Activated T-helper 1 cell treated with anti-CD3 and anti-CD28 coated beads, Interleukin-12 subunit alpha, Interleukin-12 subunit beta, Interleukin-2, Interleukin-4 antibody, amounts not matched to agents 30 ng/mL and 10 ng/mL and 1 ng/mL, durations not matched to agents 14 hours and 24 hours and 36 hours (primary cell): ENCODE measurements at places on chromosomes 12 and 14. TPM values are rescaled to one million over a fixed set of nuclear protein-coding genes. Genes with fewer than 3 reads are reported as not detected.

PTGES3 gene
- 301 and 302 TPM in 2 replicates for total RNA-seq

TAS2R42 gene
- total RNA-seq = not detected in 2 replicates

GPR132 gene
- total RNA-seq = 24.6 and 24.9 TPM in 2 replicates

ALDH1L2 gene
- total RNA-seq = 1.1 and 1.5 TPM in 2 replicates

INHBC gene
- total RNA-seq = 0.15 TPM in 1 of 2 replicates, not detected in the other

AQP5 gene
- total RNA-seq = not detected in 2 replicates

SYNE3 gene
- total RNA-seq = 42.6 and 44.1 TPM in 2 replicates

C1R gene
- total RNA-seq = 1.7 and 2.0 TPM in 2 replicates

TMEM229B gene
- total RNA-seq = 1.7 and 1.8 TPM in 2 replicates

GPR162 gene
- 0.29 and 0.32 TPM in 2 replicates for total RNA-seq

NANOG gene
- not detected in 2 replicates for total RNA-seq

ASCL1 gene
- 0.08 TPM in 1 of 2 replicates, not detected in the other for total RNA-seq

ZDHHC22 gene
- not detected in 2 replicates for total RNA-seq

- DNase-seq = peak; percentile 42
- H3K27me3 ChIP-seq = no peaks in the 10 kb centered on the region
- peak overlapping the region; percentile 94 for H3K27ac ChIP-seq
- peaks cover 55% of the 10 kb centered on the region for H3K4me1 ChIP-seq
- H3K4me3 ChIP-seq = peak overlapping the region; percentile 99
These were observed 991 bp downstream of the FBXL14 start for GRCh38 chr12:1593174-1594005.

DNA sequence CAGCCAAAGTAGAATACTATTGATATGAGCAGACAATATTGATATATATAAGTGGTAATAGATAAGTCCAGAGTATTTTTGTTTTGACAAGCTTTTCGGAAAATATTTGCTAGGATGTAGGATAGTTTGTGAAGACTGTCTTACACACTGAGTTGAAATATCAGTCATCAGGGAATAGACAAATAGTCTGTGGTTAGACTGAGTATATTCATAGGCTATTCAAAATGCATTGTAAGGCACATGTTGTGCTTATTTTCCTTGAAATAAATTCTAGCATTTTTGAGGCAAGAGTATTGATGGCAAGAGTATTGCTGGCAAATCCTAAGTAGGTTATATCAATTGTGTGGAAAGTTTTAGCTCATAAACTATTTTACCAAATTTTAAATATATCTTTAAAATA, 201.1 kb downstream of the LRIG3 start:
- no peak for DNase-seq
- no peak overlapping the region for H3K27ac ChIP-seq
- H3K4me3 ChIP-seq = no peak overlapping the region
- H3K36me3 ChIP-seq = no peaks in the 10 kb centered on the region
- no peaks in the 10 kb centered on the region for H3K4me1 ChIP-seq

- H3K27ac ChIP-seq = no peak overlapping the region
- H3K4me3 ChIP-seq = no peak overlapping the region
- no peaks in the 10 kb centered on the region for H3K4me1 ChIP-seq
- DNase-seq = no peak
- H3K27me3 ChIP-seq = no peaks in the 10 kb centered on the region
These were observed 78.8 kb upstream of the SLC38A4 start for GRCh38 chr12:46904406-46905238.

DNA sequence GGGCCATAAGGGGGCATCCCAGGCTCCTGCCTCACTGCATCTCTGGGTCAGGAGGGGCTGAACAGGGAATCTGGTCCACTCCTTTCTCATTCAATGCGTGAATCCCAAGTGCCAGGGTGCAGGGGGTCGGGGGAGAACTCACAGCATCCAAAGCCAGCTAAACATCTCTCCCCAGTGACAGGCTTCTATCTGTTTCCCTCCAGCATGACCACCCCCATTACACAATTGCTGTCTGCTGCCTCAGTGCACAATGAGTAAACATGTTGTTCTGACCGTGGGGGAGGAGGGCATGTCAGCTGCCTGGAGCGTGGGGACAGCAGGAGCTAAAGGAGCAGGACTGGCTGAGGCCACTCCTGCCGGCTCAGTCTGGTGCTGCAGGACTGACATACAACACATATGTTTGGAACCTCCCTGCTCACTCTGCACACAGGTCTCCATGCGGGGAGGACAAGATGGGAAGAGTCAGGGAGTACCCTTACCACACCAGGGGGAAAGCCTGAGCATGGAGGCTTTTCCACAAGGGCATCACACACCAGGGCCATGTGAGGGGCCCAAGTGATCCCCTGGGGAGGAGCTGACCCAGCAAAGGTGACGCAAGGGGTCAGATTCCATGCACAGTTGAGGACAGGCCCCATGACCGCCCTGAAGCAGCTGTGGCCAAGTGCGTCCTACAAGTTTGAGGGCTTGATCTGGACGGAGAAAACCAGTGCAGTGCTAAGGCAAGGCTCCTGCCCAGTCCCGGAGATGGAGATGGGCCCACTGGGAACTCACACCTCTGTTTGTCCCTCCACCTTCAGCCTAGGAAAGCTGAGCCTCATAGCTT, 1.4 kb downstream of the TNS2 start:
- H3K27ac ChIP-seq = no peak overlapping the region
- peaks cover 2% of the 10 kb centered on the region for H3K27me3 ChIP-seq
- no peak for DNase-seq

GRCh38 chr12:94386422-94386821, 73.2 kb downstream of the CEP83 start:
- H3K36me3 ChIP-seq = peaks cover 39% of the 10 kb centered on the region
- no peak overlapping the region for H3K4me3 ChIP-seq
- no peak overlapping the region for H3K27ac ChIP-seq
- DNase-seq = no peak
- no peaks in the 10 kb centered on the region for H3K27me3 ChIP-seq

- no peaks in the 10 kb centered on the region for H3K27me3 ChIP-seq
- no peak for DNase-seq
- H3K4me1 ChIP-seq = no peaks in the 10 kb centered on the region
- no peak overlapping the region for H3K4me3 ChIP-seq
- no peaks in the 10 kb centered on the region for H3K36me3 ChIP-seq
- no peak overlapping the region for H3K27ac ChIP-seq
These were observed 135.7 kb downstream of the RAD51B start for GRCh38 chr14:67955261-67955660.

GRCh38 chr14:56754921-56755320, 55.4 kb downstream of the OTX2 start:
- no peak overlapping the region for H3K27ac ChIP-seq
- H3K36me3 ChIP-seq = no peaks in the 10 kb centered on the region
- no peaks in the 10 kb centered on the region for H3K4me1 ChIP-seq
- no peak for DNase-seq

DNA sequence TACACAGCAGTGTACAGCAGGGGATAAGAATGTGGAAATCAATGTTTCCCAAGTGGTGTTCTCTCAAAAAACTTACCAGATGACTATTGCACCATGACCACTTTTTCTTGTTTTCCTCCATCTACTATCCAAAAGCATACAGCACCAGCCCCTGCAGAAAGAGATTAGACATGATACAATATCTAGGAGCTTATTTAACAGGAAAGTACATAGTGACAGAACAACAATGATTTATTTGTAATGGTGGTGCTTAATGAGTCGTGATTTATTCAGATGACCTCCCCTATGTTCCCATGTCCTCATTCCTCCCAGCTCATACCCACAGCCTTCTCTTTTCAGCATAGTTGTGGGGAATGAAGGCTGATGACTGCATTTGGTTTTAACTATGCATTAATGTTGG, 413.6 kb downstream of the BTG1 start:
- H3K27me3 ChIP-seq = no peaks in the 10 kb centered on the region
- no peaks in the 10 kb centered on the region for H3K4me1 ChIP-seq
- no peak for DNase-seq
- H3K36me3 ChIP-seq = no peaks in the 10 kb centered on the region

GRCh38 chr12:95790917-95791849, 619 bp upstream of the NTN4 start:
- peaks cover 12% of the 10 kb centered on the region for H3K4me1 ChIP-seq
- peak overlapping the region; percentile 76 for H3K4me3 ChIP-seq
- peaks cover 71% of the 10 kb centered on the region for H3K27me3 ChIP-seq

- no peak overlapping the region for H3K4me3 ChIP-seq
- H3K4me1 ChIP-seq = peaks cover 9% of the 10 kb centered on the region
- H3K36me3 ChIP-seq = no peaks in the 10 kb centered on the region
These were observed 74.4 kb upstream of the MAP1LC3B2 start for GRCh38 chr12:116484807-116485206.

GRCh38 chr12:109827566-109828550, 5.3 kb downstream of the TRPV4 start:
- H3K4me3 ChIP-seq = no peak overlapping the region
- H3K4me1 ChIP-seq = no peaks in the 10 kb centered on the region
- H3K36me3 ChIP-seq = no peaks in the 10 kb centered on the region

- peaks cover 6% of the 10 kb centered on the region for H3K27me3 ChIP-seq
- no peak for DNase-seq
- no peaks in the 10 kb centered on the region for H3K36me3 ChIP-seq
- H3K4me3 ChIP-seq = no peak overlapping the region
- no peak overlapping the region for H3K27ac ChIP-seq
- H3K4me1 ChIP-seq = no peaks in the 10 kb centered on the region
These were observed 1094.1 kb upstream of the TMEM132C start for GRCh38 chr12:127172861-127173260.

GRCh38 chr14:74418031-74418430, 8.0 kb downstream of the SYNDIG1L start:
- peaks cover 19% of the 10 kb centered on the region for H3K27me3 ChIP-seq
- H3K27ac ChIP-seq = no peak overlapping the region
- H3K4me1 ChIP-seq = no peaks in the 10 kb centered on the region
- H3K36me3 ChIP-seq = no peaks in the 10 kb centered on the region
- no peak overlapping the region for H3K4me3 ChIP-seq
- DNase-seq = no peak

DNA sequence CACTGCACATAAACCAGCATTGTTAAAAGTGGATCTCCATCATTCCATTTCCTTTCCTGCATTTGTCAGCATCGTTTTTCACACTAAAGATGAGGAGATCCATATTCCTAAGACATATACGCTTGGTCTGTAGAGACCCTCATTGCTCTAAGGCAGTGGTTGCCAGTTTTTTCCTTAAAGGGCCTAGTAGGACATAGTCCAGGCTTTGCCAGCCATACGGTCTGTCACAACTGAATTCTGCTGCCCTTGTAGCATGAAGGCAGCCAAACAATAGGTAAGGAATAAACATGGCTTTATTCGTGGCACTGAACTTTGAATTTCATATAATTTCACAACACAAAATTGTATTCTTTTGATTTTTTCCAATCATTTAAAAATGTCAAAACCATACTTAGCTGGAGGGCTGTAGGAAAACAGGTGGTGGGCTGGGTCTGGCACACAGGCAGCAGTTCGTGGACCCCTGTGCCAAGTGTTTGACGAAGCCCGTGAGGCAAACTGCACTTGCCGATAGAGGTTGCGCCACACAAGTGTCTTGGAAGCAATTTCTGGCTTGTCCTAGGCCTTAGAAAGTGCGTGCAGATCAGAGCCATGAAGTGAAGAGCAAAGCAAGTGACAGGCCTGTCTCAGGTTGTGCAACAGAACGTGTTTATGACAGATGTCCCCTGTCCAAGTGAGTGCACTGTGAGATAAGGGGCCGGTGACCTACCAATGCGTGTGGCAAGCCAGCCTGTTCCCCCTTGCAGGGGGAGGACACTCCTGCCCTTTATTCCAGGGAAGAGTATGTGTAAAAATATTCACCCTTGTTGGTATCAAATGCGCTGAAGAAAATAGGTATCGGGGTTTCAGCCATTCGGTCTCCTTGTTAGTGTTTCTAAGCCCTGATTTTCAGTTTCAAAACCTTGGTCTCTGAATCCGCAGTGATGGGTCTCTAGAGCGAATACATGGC, 916 bp upstream of the CHPT1 start:
- peaks cover 33% of the 10 kb centered on the region for H3K27me3 ChIP-seq
- no peak for DNase-seq
- peak overlapping the region; percentile 63 for H3K27ac ChIP-seq

- DNase-seq = no peak
- peaks cover 47% of the 10 kb centered on the region for H3K36me3 ChIP-seq
- H3K4me3 ChIP-seq = no peak overlapping the region
- H3K4me1 ChIP-seq = no peaks in the 10 kb centered on the region
- no peak overlapping the region for H3K27ac ChIP-seq
These were observed 28.1 kb downstream of the KLHDC2 start for GRCh38 chr14:49796025-49796424.

DNA sequence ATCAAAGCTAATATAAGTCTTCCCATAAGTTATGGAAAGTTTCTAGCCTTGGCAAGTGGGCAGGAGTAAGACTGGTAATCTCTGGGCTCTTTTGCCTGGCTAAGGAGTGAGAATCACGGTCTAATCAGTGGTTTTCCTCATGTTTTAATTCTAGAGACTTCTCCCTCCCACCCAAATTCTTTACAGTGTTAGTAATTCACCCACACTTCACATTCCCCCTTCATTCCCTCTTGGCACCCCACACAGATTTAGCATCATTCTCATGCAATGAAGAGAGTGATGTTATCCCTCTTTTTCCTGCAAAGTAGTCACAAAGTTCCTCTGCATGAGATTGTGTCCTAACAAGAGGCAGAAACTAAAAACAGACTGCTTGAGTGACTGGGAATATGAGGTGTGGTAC, 28.6 kb upstream of the CACNA2D4 start:
- no peak overlapping the region for H3K4me3 ChIP-seq
- H3K4me1 ChIP-seq = peaks cover 9% of the 10 kb centered on the region
- peaks cover 33% of the 10 kb centered on the region for H3K36me3 ChIP-seq
- no peaks in the 10 kb centered on the region for H3K27me3 ChIP-seq

DNA sequence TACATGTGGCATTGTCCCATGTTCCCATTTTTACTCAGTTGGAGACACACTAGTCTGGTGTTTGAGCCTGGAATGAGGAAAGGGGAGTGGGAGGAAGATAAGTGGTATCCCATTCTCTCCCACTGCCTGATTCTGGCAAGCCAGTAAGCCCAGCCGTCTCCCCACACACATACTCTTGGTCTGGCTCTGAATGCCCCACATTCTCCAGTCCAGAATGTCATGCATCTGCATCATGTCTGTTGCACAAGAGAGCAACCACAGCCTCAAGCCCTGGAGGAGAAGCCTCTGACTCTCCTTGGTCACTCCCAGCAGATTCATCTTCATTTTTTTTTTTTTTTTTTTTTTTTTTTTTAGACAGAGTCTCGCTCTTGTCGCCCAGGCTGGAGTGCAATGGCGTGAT, 48.0 kb downstream of the DRAM1 start:
- H3K4me3 ChIP-seq = no peak overlapping the region
- no peak for DNase-seq
- no peaks in the 10 kb centered on the region for H3K27me3 ChIP-seq
- H3K4me1 ChIP-seq = peaks cover 10% of the 10 kb centered on the region
- H3K27ac ChIP-seq = no peak overlapping the region
- H3K36me3 ChIP-seq = no peaks in the 10 kb centered on the region

DNA sequence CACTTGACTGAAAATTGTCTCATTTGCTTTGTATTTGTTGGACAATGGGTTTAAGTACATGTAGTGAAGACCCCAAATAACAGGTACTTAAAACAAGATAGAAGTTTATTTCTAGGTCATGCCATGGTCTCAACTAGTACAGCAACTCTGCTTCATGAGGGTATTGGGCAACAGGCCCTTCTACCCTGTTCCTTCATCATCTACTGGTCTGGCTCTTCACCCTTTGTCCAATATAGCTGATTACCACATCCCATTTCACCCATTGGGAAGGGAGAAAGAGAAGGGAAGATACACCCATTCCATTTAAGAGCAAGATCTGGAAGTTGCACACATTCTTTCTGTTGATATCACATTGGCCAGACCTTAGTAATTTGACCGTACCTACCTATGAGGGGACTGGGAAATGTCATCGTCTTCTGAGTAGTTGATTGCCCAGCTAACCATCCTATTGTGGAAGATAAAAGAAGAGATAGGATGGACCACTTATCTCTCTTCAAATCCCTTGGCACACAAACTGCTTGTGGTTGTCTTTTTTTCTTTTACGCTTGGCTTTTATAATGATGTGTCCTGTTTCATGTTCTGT, 104.6 kb downstream of the DIP2B start:
- DNase-seq = no peak
- peaks cover 9% of the 10 kb centered on the region for H3K36me3 ChIP-seq
- no peak overlapping the region for H3K4me3 ChIP-seq
- no peaks in the 10 kb centered on the region for H3K27me3 ChIP-seq
- H3K4me1 ChIP-seq = peaks cover 10% of the 10 kb centered on the region
- H3K27ac ChIP-seq = no peak overlapping the region
